ENCODE measurements at places on chromosomes 12 and 14. TPM values are rescaled to one million over a fixed set of nuclear protein-coding genes. Genes with fewer than 3 reads are reported as not detected.

SLC4A8 gene
- polyA plus RNA-seq: 0.12 TPM

SLC2A3 gene
- polyA plus RNA-seq: 97.9 TPM

CDC42BPB gene
- 13.9 TPM for polyA plus RNA-seq

FOXG1 gene
- 1.3 TPM for polyA plus RNA-seq

DNA sequence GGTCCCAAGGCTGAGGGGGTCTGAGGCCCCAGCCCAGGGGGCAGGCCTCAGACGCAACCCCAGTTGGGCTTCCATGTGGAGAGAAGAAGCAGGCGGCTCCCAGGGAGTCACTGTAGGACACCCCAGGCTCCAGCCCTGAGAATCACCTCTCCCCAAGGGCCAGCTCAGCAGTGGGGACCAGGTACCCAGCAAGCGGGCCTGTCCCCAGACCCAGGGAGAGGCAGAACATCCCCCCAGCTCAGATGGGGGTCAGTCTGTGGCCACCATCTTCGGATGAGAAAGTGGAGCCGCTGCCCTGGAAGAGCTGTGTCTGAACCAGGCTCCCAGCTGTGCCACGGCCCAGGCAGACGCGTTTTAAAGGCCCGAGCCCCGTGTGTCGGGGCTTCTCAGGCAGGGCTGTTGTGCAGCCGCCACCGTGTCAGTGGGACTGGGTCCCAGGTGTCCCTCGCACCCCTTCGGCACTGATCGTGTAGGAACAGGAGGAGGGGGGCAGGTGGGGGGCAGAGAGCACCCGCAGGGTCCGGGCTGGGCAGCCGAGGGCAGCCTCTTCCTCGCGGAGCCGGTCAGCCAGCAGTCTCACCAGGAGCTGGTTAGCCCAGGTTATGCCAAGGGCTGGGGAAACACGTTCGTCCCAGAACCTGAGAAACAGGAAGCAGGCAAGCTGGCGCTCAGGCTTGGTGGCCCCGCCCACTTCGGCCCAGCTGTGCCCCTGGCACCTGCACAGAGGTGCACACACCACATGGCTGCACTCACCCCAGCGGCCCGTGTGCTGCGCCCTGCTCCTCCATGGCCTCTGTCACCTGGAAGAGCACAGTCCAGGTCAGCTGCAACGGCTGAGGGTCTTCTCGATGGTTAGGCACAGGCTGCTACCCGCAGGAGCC, 16.6 kb downstream of the XRCC3 start:
- H3K27ac ChIP-seq: no peak overlapping the region
- H3K4me1 ChIP-seq: no peaks in the 10 kb centered on the region
- no peak overlapping the region for H3K4me3 ChIP-seq
- H3K36me3 ChIP-seq: peaks cover 81% of the 10 kb centered on the region
- no peaks in the 10 kb centered on the region for H3K27me3 ChIP-seq

- H3K27ac ChIP-seq: no peak overlapping the region
- DNase-seq: no peak
- H3K4me1 ChIP-seq: peaks cover 2% of the 10 kb centered on the region
- H3K27me3 ChIP-seq: peaks cover 3% of the 10 kb centered on the region
- H3K4me3 ChIP-seq: no peak overlapping the region
Observed at GRCh38 chr12:30836656-30837445, 82.1 kb upstream of the CAPRIN2 start.

GRCh38 chr12:106097011-106097410, 41.7 kb downstream of the NUAK1 start:
- H3K4me1 ChIP-seq: no peaks in the 10 kb centered on the region
- no peak for DNase-seq
- no peak overlapping the region for H3K4me3 ChIP-seq
- H3K36me3 ChIP-seq: no peaks in the 10 kb centered on the region

GRCh38 chr12:88579601-88580050, 645 bp downstream of the KITLG start:
- no peak overlapping the region for H3K27ac ChIP-seq
- no peak overlapping the region for H3K4me3 ChIP-seq
- no peak for DNase-seq
- H3K4me1 ChIP-seq: peaks cover 13% of the 10 kb centered on the region

DNA sequence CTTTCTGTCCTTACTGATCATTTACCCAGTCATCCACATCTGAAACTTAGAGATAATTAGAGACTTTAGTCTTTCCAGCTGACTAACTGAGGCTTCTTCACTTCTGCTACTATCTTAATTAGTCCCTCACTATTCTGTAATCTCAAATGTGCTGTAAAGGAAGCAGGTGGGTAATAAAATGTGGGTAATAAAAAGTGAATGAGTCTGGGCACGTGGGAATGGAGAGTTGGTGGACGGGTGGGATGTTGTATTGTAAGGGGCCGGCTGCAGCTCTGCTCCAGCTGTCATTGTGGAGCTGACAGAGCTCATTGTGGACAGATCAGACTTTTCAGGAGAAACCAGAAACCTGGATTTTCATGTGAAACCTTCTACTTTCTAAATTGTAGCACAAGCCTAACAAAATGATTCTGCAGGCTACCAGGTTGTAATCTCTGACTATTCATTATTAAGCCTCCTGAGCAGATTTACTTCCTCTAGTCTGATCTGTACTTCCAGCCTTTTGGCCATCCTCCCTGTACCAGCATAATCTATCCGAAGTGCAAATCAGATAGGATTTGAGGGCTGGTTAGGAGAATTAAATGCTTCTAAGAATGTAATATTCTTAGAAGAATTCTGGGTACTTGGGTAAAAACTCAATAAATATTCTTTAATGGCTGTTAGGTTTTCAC, 42.0 kb upstream of the BMAL2 start:
- no peaks in the 10 kb centered on the region for H3K36me3 ChIP-seq
- no peak overlapping the region for H3K4me3 ChIP-seq
- H3K27ac ChIP-seq: no peak overlapping the region
- no peak for DNase-seq
- no peaks in the 10 kb centered on the region for H3K27me3 ChIP-seq
